Activated naive CD4-positive, alpha-beta T cell treated with anti-CD3 and anti-CD28 coated beads for 36 hours (primary cell): ENCODE measurements at places on chromosomes 4 and X. TPM values are rescaled to one million over a fixed set of nuclear protein-coding genes. Genes with fewer than 3 reads are reported as not detected.

GRCh38 chr4:85587952-85588351, 113.0 kb downstream of the ARHGAP24 start:
- H3K36me3 ChIP-seq, result no peaks in the 10 kb centered on the region
- H3K4me1 ChIP-seq, result no peaks in the 10 kb centered on the region
- H3K27ac ChIP-seq, result no peak overlapping the region
- no peak for DNase-seq
- H3K27me3 ChIP-seq, result no peaks in the 10 kb centered on the region
- no peak overlapping the region for H3K4me3 ChIP-seq

GRCh38 chrX:130786030-130786429, 117.0 kb downstream of the ENOX2 start:
- H3K4me3 ChIP-seq, result no peak overlapping the region
- H3K4me1 ChIP-seq, result no peaks in the 10 kb centered on the region
- no peak overlapping the region for H3K27ac ChIP-seq
- no peaks in the 10 kb centered on the region for H3K27me3 ChIP-seq

GRCh38 chr4:35189988-35190613, 1054.2 kb downstream of the ARAP2 start:
- H3K27ac ChIP-seq, result no peak overlapping the region
- H3K27me3 ChIP-seq, result no peaks in the 10 kb centered on the region
- H3K4me3 ChIP-seq, result no peak overlapping the region
- no peaks in the 10 kb centered on the region for H3K4me1 ChIP-seq
- no peaks in the 10 kb centered on the region for H3K36me3 ChIP-seq

FATE1 gene
- total RNA-seq, result not detected

DNA sequence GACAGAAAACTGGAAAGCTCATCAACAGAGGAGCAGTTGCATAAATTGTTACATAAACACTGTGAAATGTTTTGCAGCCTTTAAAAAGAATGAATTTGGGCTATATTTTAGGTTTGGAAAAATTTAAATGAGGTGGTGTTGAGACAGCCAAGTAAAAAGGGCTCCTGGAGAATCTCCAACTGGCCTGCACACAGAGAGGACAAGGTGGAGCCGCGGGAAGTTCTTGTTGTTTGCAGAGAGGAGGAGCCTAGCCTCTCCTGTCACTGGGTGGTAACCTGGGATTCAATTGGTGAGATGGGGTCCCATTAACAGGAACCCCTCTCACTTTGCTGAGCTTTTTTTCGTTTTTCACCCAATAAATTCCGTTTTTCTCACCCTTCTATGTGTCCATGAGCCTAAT, 13.4 kb downstream of the GIMD1 start:
- no peak overlapping the region for H3K27ac ChIP-seq
- no peak for DNase-seq
- H3K36me3 ChIP-seq, result peaks cover 2% of the 10 kb centered on the region
- no peaks in the 10 kb centered on the region for H3K27me3 ChIP-seq
- peaks cover 2% of the 10 kb centered on the region for H3K4me1 ChIP-seq

IL15 gene
- total RNA-seq, result 0.19 TPM

DDX3X gene
- 171 TPM for total RNA-seq

DNA sequence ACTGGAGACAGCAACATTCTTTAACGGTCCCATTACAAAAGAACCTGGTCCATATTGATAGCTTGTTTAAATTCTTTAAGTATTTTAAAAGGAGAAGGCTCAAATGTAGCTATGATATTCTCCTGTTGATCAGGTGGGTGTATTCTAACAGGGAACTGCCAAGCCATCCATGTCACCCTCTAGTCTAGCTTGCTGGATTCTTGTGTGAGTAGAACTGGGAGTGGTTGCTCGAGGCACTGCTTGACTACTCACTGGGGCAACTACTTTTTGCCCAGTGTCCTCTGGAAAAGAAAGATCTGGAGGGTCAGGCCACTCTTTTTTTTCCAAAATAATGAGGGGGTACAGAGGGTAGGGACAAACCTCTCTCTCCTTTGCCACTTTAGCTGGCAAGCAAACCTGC, 155.1 kb downstream of the ZNF518B start:
- no peak overlapping the region for H3K4me3 ChIP-seq
- no peaks in the 10 kb centered on the region for H3K27me3 ChIP-seq
- H3K36me3 ChIP-seq, result no peaks in the 10 kb centered on the region
- no peaks in the 10 kb centered on the region for H3K4me1 ChIP-seq
- DNase-seq, result no peak
- no peak overlapping the region for H3K27ac ChIP-seq

GRCh38 chr4:156673483-156673882, 298.1 kb downstream of the PDGFC start:
- H3K27ac ChIP-seq, result no peak overlapping the region
- no peak overlapping the region for H3K4me3 ChIP-seq
- no peaks in the 10 kb centered on the region for H3K4me1 ChIP-seq
- no peaks in the 10 kb centered on the region for H3K27me3 ChIP-seq
- no peaks in the 10 kb centered on the region for H3K36me3 ChIP-seq

DNA sequence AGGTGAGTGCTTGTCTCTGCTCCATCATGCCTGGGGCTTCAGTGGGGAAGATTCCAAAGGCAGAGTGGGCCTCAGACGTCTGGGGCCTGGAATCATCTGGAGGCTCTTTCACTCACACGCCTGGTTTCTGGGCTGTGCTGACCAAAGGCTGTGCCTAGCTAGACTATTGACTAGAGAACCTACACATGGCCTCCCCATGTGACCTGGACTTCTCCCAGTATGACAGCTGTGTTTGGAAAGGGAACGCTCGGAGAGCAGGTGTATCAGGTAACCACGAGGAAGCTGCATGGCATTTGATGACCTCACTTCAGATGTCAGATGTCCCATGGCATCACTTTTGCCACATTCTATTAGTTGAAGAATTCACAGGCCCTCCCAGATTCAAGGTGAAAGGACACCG, 51.0 kb downstream of the ADGRL3 start:
- H3K27me3 ChIP-seq, result no peaks in the 10 kb centered on the region
- DNase-seq, result no peak

POLN gene
- 0.91 TPM for total RNA-seq

DNA sequence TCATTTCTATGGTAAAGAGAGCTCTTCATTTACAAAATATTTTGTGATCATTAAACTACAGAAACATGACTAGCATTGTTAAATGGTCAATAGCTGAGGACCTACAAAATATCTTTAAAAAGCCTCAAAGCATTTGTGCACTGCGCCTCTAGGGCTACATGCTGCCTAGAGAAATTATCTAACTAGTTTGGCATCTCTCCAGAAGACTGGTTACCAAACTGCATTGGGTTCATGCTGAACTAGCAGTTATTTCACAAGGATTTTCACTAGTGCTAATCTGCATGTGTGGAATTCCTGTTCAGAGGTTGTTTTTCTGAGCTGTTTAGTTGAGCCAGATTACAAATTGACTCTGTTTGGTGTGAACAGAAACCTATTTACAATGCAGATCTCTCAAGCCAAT, 58.5 kb upstream of the PITX2 start:
- no peak overlapping the region for H3K27ac ChIP-seq
- no peaks in the 10 kb centered on the region for H3K36me3 ChIP-seq
- peaks cover 11% of the 10 kb centered on the region for H3K27me3 ChIP-seq
- no peak overlapping the region for H3K4me3 ChIP-seq

- no peaks in the 10 kb centered on the region for H3K36me3 ChIP-seq
- no peaks in the 10 kb centered on the region for H3K4me1 ChIP-seq
- DNase-seq, result no peak
- H3K27me3 ChIP-seq, result peaks cover 2% of the 10 kb centered on the region
- H3K27ac ChIP-seq, result no peak overlapping the region
These were observed 64.4 kb upstream of the C4orf54 start for GRCh38 chr4:99722006-99722405.

DNA sequence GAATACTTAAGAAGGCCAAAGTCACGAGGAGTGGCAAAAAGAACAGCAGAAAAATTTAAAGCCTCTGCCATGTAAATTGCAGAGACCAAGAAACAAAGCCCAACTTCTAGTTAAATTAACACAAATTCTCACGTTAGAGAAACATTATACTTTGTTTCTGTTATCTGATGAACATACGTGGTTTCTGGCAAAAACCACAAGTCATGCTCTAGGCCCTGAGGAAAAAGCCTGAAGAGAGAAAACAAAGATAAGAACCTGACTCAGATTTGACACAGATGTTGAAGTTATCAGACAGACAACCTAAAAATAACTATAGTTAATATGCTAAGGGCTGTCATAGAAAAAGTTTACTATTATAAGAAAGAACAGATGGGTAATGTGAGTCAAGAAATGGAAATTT, 149.1 kb upstream of the PCDH10 start:
- no peaks in the 10 kb centered on the region for H3K27me3 ChIP-seq
- H3K36me3 ChIP-seq, result no peaks in the 10 kb centered on the region
- no peak overlapping the region for H3K4me3 ChIP-seq
- H3K4me1 ChIP-seq, result no peaks in the 10 kb centered on the region
- H3K27ac ChIP-seq, result no peak overlapping the region

DUSP9 gene
- not detected for total RNA-seq
